Activated gamma-delta T cell (primary cell): ENCODE measurements at places on chromosomes 5 and 9.

DNA sequence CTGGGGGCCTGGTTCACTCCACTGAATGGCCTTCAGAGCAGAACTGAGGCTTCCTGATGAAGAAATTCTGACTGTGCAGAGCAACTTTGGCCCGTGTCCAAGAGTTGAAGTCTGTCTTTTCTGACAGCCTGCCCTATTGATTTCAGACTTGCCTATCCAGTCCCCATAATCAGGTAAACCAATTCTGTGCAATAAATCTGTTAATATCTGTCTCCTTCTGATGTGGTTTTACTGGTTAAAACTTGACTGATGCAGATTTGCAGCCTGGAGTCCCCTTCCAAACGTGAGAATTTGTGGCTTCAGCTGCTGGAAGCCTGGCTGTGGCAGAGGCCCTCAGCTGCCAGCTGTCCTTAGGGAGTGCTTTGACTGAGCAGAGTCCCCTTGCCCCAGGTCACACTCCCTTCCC lies 283.9 kb upstream of the ANKRD55 start:
- no peak for DNase-seq

GRCh38 chr9:110013064-110013463 lies 194.9 kb downstream of the C9orf152 start:
- no peak for DNase-seq

DNA sequence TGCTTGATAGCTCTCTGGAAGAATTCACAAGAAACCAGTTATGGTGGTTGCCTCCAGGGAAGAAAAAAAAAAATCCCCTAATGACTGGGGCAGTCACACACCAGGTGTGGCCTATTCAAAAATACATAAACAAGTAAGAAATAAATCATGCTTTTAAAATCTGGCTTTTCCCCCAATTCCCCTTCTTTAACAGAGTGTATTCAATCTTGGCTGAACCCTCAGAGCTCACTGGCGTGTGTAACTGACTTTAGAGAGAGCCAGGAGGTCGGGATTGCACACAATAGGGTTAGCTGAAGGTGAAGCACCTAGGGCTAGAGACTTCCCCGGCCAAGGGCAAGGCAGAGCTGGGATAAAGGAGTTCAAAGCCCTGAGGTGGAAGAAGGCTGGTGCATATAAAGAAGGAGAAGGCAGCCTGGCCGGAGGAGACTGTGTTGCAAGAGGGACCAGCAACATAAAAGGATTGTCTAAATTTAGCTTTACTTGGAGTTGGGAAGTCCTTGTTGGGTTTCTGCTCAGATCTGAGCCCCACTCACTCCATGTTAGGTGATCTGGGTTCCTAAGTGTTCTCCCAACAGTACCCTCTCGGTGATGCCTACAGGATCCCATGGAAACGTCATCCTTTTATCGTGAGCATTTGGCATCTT lies 19.7 kb downstream of the FNBP1 start:
- no peak for DNase-seq

DNA sequence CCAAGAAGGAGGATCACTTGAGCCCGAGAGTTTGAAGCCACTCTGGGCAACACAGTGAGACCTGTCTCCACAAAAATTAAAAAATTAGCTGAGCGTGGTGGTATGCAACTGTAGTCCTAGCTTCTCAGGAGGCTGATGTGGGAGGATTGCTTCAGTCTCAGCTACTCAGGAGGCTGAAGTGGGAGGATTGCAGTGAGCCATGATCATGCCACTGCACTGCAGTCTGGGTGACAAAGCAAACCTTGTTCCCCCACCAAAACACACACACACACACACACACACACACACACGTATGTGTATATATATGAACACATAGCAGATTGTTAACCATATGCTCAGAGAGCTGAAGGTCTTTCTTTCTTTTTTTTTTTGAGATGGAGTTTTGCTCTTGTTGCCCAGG lies 157.5 kb upstream of the MAST4 start:
- no peak for DNase-seq

GRCh38 chr5:146344155-146345118 lies 5.8 kb downstream of the POU4F3 start:
- no peak for DNase-seq

DNA sequence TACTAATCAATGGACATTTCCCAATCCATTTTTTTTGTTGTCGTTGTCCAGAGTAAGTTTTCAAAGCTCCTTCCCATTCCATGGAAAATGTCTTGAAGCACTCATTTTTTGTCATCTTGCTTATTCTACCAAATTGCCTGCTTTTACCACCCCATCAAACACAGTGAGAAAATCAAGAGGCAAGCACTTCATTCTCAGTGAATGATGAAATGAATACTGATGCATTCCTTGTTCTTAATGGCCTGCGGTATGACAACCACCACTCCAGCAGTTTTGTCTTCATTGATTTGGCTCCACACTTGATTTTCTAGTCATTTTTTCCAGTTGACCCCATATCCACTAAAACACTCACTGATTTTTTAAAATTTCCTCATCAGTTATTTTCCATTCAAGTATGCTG lies 193.5 kb upstream of the ANKH start:
- no peak for DNase-seq

- DNase-seq = no peak
These were observed 19.5 kb upstream of the ZDHHC12 start for GRCh38 chr9:128743421-128743820.

- no peak for DNase-seq
These were observed 91.4 kb upstream of the SH3GL2 start for GRCh38 chr9:17487467-17487866.

GRCh38 chr9:117545846-117546245 lies 131.0 kb upstream of the ASTN2 start:
- DNase-seq = no peak

DNA sequence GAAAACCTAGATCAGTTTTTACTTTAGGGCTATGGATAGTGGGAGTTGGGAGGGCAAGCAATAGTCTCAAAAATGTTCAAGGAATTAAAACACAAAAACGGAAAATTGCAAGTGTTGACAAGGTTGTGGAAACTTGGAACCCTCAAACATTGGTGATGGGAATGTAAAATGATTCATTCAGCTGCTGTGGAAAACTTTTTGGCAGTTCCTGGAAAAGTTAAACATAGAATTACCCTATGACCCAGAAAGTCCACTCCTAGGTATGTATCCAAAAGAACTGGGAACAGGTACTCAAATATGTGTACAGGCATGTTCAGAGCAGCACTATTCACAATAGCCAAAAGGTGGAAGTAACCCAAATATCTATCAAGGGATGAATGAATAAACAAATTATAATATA lies 1.2 kb upstream of the MSANTD3 start:
- DNase-seq = no peak

DNA sequence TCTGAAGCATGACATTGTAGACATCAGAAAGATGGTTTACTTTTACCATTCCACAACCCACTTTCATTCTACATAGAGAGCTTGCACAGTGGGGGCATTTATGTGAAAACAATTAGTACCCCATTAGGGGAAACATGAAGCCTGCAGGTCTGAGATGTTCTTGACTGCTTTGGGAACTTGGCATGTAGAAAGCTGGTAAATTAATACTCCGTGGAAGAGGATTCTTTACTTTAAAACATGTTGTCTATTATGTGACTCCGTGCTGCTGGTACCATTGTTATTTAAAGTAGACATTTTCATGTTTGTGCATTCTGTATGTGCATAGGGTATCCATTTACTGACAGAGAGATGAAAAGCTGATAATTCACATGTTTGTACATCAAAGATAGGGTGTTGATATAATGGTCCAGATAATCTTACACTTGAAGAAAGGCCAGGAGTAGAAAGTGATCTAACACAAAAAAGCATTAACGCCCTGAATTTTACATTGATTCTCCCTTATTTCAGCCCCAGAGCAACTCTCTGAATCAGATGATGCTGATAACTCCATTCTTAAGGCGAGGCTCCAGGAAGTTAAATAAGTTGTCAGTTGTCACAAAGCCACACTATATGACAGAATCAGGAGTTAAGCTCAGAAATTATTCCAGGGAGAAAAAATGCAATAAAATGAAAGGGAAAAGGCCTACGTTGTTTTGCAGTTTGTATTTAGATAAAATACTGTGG lies 50.1 kb upstream of the CD180 start:
- DNase-seq = no peak
